ENCODE measurements at places on chromosomes 1 and 21.

- no peak for DNase-seq
Measured at GRCh38 chr1:169338617-169339016, 29.0 kb downstream of the NME7 start.

GRCh38 chr1:2472109-2472508 lies 4.0 kb upstream of the PLCH2 start:
- DNase-seq = no peak

GRCh38 chr1:225737161-225737560 lies 40.5 kb upstream of the SRP9 start:
- DNase-seq = no peak

- no peak for DNase-seq
Measured at GRCh38 chr1:194734970-194735369, 1548.6 kb upstream of the B3GALT2 start.

DNA sequence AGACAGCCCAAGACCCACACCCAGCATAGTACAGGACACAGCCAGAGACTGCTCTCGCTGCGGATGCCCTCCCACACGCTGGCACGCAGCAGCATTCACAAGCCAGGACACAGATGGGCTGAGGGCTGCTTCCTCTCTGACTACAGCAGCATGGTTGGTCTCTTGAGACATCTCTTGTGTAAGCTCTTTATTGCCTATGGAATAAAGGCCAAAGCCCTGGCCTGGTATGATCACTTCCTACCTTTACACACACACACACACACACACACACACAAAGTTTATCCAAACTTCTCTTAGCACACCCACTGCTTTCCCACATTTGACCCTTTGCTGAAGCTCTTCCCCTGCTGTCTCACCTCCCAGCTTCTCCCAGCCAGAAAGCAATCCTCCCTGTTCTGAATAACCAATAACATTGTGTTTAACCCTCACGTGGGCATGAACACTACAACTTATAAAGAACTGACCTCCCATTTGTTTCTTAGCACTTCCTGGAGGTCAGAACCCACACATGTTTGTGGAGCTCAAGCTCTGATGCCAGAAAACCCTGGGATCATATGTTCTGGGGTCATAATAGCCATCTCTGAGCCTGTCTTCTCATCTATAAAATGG lies 1.2 kb upstream of the LUZP1 start:
- no peak for DNase-seq

DNA sequence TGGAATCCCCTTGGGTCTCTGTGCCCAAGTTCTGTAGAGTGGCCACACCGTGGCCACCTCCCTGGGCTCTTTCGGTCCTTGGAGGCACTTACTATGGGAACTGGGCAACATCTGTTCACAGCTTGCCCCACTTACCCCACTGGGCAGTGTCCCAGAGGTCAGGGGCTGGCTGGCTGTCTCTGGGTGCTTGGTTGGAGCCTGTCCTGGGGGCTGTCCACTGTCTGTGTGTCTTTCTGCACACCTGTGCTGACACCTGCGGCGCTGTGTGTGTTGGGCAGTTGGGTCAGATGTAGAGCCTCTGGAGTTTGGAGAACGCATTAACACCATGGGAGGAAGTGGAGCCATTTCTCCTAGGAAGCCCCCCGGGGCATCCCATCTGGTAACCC lies 1.3 kb upstream of the TMEM54 start:
- DNase-seq = no peak

- no peak for DNase-seq
Measured at GRCh38 chr21:32962268-32962667, 63.5 kb upstream of the OLIG2 start.

GRCh38 chr1:202090994-202091393 lies 31.7 kb upstream of the GPR37L1 start:
- no peak for DNase-seq

- DNase-seq = peak; percentile 78
Measured at GRCh38 chr1:231528172-231529029, at the start of gene TSNAX. TSS of gene TSNAX (plus strand) at chr1:231528669. CDS start at chr1:231528811, 142 bp downstream.

- DNase-seq = no peak
Measured at GRCh38 chr21:16708101-16708835, 804.6 kb upstream of the CXADR start.

GRCh38 chr1:10667861-10668761 lies 128.3 kb downstream of the CASZ1 start:
- DNase-seq = no peak

- no peak for DNase-seq
Measured at GRCh38 chr1:178273707-178274410, 180.0 kb downstream of the RASAL2 start.

DNA sequence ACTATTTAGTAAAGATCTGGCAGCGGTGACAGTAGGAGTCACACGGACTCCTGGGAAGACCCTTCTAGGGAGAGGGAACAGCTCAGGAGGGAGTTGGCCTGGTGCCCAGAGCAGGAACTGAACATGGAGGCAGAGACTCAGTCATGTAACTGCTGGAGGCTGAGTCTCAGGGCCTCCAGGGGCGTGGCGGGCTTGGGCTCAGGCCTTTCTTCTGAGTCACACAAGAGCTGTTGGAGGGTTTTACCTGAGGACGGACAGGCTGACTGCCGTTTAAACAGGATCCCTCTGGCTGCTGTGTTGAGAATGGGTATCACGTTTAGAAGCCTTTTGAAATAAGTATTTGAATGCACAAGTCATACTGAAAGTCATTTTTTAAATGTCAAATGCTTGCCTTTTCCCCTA lies 7.2 kb upstream of the ETS2 start:
- no peak for DNase-seq

GRCh38 chr1:203557390-203557789 lies 63.4 kb downstream of the OPTC start:
- no peak for DNase-seq

GRCh38 chr1:7639435-7640131 lies 131.5 kb upstream of the VAMP3 start:
- no peak for DNase-seq

GRCh38 chr1:239987103-239987745 lies 104.5 kb upstream of the FMN2 start:
- DNase-seq = no peak

DNA sequence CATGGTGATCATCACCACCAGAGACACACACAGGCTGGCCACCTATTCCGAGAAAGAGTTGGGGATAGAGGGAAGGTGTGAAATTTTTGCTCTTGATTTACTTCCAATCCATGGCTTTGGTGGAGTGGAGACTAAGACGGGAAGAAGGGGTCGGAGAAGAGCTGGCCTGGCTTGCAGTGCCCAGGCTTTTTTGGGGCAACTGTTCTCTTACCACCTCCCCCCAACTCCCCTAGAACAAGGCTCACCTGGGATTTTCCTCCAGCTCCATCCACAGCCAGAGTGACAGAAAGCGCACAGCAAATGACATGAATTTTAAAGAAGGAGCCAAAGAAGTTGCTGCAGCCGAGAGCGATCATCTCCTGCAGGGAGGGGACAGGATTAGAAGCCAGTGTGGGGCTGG lies 16.0 kb downstream of the SLC26A9 start:
- no peak for DNase-seq

- no peak for DNase-seq
Measured at GRCh38 chr1:52139817-52140540, 1.9 kb upstream of the ZFYVE9 start.

DNA sequence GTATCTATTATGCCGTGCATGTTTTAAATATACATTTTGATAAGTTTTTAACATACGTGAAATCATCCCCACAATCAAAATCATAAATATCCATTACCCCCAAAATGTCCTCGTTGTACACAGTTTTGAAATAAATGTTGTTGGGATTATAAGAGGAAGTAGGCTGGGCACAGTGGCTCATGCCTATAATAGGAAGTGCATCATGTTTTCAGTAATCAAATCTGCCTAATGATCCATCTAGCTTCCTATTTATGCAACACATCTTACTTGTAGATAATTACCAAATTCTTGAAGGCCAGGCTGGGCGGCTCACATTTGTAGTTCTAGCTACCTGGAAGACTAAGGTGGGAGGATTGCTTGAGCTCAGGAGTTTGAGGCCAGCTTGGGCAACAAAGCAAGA lies 15.0 kb upstream of the IFNGR2 start:
- no peak for DNase-seq

DNA sequence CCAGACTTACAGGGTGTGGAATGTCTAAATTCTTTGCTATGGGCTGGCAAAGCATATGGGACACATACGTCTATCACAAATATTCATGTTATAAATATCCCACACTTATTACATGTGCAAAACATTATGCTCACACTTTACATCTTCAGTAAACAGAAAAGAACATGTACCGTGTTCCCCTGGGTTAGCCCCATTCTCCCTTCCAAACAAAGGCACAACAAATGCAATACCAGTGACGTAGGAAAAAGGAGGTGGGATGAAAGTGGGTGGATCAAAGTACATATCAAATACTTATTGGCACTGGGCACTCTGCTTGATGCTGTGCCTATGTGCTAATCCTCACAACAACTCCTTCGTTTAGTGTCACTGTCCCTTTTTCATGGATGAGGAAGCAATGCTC lies 170.8 kb downstream of the ZSCAN20 start:
- DNase-seq = no peak

DNA sequence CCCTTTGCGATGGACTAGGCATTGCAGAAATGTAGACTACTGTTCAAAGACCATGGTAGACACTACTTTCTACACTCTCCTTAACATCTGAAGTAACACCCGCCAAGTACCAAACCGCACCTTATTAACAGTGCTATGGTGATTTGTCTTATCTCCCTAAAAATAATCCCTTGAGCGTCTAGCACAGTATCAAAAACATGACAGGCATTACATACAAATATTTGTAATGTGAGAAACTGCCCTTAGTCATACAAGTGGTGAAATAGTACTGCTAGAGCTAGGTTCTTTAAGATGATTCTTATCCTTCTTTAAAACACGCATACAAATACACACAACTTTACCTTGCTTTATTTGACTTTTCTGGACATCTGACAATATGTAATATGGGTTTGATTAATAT lies 27.2 kb downstream of the PUM1 start:
- no peak for DNase-seq

DNA sequence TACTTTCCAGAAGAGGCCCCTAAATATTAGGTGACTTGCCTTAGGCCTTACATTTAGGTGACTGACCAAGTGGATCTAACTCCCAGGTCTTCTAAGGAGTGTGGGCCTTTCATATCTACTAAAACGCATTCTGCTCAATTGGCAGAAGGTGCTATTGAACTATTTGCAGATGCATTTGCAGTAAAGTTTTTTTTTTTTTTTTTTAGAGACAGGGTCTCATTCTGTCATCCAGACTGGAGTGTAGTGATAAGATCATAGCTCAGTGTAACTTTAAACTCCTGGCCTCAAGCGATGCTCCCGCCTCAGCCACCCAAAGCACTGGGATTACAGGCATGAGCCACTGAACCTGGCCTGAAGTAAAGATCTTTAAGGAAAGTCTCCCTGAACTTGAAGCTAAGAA lies 13.0 kb upstream of the ACBD6 start:
- DNase-seq = no peak

DNA sequence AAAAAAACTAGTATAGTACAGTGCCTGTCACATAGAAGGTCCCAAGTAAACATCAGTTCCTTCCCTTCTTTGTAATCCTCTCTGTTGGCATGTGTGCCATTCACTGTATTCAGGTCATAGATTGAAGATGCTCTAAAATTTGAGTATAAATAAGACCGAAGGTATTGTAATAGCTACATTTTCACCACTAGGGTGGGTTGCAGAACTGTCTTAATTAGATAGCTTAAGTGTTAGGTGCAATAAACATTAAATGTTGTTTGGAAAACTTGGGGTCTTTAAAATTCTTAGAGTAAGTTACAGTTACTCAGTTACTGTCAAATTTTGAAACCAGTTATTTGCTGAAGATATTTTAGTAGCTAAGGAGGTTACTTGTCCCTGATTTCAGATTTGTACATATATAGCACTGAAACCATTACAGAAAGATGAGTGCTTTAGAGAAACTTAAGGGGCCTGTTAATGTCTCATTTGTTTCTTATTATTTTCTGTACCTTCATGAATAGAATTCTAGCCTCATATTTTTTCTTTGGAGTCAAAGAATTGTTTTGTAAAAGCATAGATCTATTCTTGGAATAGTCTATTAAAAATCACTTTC lies 24.3 kb downstream of the PER3 start:
- DNase-seq = no peak

GRCh38 chr1:22452481-22452957 lies 868 bp downstream of the ZBTB40 start:
- DNase-seq = no peak

- no peak for DNase-seq
Measured at GRCh38 chr1:73411479-73411878, 786.5 kb downstream of the LRRIQ3 start.

- DNase-seq = no peak
Measured at GRCh38 chr1:229102741-229103391, 168.0 kb upstream of the RAB4A start.

GRCh38 chr1:226764533-226764932 lies 25.5 kb upstream of the ITPKB start:
- DNase-seq = no peak

DNA sequence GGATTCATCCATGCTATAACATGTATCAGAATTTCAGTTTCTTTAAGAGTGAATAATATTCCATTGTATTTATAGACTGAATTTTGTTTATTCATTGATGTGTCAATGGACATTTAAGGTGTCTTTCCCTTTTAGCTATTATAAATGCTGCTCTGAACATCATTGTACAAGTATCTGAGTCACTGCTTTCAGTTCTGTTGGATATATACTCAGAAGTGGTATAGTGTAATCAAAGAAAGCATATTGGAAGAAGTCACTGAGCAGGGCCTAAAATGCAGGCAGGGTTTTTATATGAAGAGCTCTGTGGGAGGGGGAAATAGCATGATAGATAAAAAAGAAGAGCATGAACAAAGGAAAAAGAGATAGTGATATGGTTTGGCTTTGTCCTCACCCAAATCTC lies 22.5 kb downstream of the TYW3 start:
- no peak for DNase-seq

GRCh38 chr21:32572574-32573420 lies 12.5 kb downstream of the TCP10L start:
- no peak for DNase-seq

GRCh38 chr21:33206771-33207281 lies 22.9 kb upstream of the IFNAR2 start:
- no peak for DNase-seq

DNA sequence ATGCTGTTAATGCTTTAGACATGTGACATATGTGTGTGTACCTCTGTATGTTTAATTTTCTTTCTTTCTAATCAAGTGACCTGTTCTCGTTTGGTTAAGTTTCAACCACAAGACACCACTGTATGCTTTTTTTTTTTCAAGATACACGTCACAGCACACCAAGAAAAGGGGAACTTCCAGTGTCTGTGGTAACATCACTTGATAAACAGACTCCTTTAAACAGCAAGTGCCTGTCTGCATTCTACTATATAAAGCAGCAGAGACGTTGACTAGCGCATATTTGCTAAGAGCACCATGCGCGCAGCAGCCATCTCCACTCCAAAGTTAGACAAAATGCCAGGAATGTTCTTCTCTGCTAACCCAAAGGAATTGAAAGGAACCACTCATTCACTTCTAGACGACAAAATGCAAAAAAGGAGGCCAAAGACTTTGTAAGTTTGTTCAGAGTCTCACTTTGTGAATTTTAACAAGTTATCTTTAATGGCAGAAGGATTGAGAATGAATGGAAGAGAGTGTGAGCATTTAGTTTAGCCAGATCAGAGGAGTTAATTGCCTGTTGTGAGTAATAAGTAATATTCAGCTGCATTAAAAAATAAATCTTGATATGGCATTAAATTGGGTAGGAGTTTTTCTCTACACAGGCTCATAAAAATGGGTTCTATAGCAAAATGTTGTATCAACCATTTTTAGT lies at the start of gene RGS1:
TSS of gene RGS1 (plus strand) at position 275 of the 691 bp plus-strand sequence. CDS start at position 295, 20 bp downstream.
- peak; percentile 18 for DNase-seq

- no peak for DNase-seq
Measured at GRCh38 chr1:89556726-89557444, 32.3 kb downstream of the LRRC8B start.

GRCh38 chr1:21490774-21491487 lies 18.3 kb upstream of the ALPL start:
- no peak for DNase-seq

- no peak for DNase-seq
Measured at GRCh38 chr1:19758227-19758830, 41.4 kb downstream of the TMCO4 start.

Measured in stimulated activated CD8-positive, alpha-beta memory T cell treated with anti-CD3 and anti-CD28 coated beads, Interleukin-7, amount 100 ng/mL, for 1 hour (primary cell).